ENCODE measurements at places on chromosomes 1 and 21.

GRCh38 chr1:32195972-32196823 lies 4.2 kb upstream of the CCDC28B start:
- DNase-seq, result no peak

DNA sequence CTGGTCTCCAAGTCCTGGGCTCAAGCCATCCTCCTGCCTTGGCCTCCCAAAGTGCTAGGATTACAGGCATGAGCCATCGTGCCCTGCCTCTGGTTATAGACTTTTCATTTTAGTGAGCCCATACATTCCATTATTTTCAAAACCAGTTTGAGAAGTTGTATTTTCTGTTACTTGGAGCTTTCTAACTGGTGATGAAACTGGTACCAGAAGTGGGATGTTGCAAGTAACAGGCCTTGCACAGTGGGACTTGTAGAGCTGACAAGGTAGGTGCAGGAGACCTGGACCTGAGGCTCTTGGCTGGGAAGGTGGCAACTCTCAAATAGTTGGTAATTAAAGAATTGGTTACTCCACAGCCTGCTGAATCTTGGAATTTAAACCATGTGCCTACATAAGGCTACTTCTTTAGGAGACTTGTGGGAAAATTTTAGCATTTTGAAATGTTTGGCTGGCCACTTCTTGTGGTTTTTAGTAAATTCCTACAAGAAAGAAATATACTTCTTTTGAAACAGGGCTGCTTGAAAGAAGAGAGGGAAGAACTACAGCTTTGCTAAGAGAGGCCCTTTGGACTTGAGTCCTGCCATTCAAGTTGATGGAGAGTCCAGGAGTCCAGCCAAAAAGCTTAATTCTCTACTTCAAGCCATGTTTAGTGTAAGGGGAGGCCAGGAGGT lies 9.8 kb upstream of the ALPL start:
- DNase-seq, result no peak

- no peak for DNase-seq
These were observed 16.5 kb upstream of the PARP1 start for GRCh38 chr1:226424221-226425003.

- no peak for DNase-seq
These were observed 19.7 kb downstream of the YARS1 start for GRCh38 chr1:32797456-32797855.
